ENCODE measurements at places on chromosomes 7 and 10.

DNA sequence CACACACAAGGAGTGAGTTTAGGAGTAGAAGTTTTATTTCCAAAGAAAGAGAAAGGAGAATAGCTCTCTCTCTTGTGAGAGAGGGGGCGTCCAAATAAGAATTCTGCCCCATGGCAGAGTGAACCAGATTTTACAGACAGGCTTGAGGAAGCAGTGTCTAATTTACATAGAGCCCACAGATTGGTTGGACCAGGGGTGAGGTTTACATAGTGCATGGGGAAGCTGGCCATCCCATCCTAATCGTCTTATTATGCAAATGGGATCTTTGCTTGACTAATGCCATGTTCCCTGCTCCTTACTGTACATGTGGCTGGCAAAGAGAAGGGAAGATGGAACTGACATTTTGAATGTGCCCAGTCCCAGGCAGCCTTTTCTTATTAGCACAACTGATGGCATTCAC is 60.0 kb upstream of the ACSM6 start:
- DNase-seq, result peak; percentile 15

GRCh38 chr7:18157233-18157632 is 129.6 kb upstream of the PRPS1L1 start:
- DNase-seq, result no peak

DNA sequence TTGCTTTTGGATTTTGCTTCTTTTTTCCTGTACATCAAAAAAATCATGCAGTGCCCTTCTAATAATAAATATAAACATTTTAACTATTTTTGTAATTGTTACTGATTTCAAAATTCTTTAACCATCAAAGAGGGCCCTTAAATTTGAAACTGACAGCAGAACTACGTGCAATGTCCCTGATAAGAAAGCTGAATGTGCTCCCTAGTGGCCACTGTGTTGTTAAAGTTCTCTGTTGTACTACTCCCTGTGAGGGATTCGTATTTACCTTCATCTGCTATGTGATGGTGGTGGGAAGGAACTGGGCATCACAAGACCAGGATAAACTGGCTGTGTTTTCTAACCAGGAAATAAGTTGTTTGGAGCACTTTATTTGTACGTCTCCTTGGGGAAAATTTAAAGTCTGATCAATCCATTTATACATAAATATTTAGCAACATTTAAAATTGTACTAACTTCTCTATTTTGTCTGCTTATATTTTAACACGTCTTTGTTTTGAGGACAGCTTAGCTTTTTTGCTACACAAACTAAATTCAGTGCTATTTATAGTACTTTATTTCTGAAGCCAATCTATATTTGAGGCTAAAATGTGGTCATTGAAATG is 322.4 kb downstream of the HGF start:
- peak; percentile 72 for DNase-seq

DNA sequence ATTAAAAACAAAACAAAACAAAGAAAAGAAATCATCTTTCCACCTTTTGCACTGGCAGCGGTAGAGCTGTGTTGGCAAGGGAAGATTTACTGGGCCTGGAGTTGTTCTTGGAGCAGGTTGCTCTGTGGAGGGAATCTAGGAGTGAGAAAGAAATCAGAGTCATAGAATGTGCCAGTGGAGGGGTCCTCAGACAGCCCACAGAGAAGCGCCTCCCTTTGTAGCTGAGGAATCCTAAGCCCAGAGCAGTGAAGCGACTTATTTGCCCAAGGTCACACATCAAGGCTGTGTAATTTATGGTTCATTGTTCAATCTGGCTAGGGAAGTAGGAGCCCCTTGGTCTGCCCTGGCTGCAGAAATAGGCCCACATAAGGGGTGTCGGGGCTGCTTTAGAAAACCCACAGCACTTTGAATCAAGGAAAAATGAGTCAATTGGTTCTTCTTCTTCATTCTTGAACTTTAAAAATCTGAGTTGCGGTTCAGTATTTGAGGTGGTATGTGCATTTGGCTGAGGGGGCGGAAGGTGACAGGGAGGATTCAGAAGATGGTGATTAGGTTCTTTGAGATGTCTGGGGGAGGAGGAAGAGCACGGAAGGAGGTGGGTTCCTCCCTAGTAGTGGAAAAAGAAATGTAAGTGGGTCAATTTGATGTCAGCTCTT is 253.7 kb downstream of the PTEN start:
- no peak for DNase-seq

DNA sequence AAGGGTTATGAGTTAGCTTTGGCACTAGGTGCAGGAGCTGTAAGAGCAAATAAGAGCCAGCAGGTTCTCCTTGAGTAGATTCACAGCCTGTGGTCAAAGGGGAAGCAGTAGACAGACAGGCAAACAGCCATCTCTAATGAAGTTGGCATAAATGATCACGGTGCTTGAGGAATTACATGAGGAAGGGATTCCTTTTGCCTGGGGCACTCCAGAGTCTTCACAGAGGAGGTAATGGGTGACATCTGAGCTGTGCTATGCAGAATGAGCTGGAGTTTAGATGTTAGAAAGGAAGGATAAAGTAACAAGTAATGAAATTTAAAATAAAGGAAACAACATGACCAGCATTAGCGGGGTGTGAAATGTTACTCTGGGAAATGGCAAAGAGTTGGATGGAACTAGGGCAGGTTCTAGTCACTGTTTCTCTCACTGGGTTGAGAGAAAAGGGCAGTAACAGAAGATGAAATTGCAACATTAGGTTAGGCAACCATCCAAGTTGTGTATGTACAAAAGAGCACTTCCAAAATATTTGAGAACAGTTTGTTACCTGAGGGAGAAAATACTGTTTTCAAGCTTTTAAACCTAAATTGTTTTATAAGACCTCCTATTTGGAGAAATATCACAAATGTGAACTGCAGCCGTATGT is 613.8 kb downstream of the PHTF2 start:
- DNase-seq, result no peak

DNA sequence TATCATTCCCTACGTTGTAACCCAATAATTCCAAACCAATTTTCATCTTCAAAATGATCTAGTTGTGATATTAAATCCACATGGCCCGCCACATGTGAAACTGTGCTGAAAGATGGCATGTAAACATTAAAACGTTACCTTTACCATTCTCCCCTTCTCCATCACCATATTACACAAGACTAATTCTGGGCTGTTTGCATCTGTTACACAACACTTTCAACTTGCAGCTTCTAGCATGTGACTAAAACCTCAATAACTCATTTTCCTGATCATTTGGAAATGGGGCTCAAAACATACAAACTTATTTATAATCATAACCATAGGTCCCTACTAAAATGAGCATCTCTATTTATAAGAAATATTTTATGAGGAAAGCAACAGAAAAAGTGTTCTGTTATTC is 4.7 kb downstream of the MTERF1 start:
- DNase-seq, result peak; percentile 20

DNA sequence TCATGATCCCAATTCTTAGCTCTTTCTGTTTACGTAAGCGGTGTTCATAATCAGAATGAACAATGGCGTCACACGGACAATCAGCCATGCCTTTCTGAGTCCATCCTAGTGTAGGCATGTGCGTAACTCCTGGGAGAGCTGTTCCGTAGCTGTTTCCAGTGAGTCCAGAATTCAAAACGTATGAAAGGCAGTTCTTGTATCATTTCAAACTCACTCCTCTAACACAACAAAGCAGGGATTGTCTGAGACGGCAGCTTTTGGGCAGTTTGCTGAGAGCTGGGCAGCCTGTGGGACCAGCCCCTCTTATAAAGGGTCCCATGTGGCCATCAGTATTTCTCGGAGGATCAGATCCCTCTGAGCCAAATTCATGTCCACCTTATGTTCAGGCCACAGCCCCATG is 43.4 kb downstream of the PSPH start:
- DNase-seq, result no peak

GRCh38 chr10:87092376-87092860 is 2.2 kb downstream of the GLUD1 start:
- DNase-seq, result peak; percentile 28

DNA sequence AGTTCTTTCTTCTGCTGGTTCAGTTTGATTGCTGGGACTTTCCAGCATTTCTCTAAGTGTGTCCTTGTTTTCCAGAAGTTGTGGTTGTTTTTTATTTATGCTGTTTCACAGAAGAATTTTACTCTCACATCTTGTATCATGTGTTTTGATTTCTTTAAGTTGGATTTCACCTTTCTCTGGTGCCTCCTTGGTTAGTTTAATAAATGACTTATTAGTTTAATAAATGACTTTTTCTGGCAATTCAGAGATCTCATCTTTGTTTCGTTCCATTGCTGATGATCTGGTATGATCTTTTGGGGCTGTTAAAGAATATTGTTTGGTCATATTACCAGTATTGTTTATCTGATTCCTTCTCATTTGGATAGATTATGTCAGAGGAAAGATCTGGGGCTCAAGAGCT is 59.8 kb upstream of the CYP2C9 start:
- DNase-seq, result no peak

GRCh38 chr10:79310200-79310865 is 36.9 kb upstream of the PPIF start:
- DNase-seq, result no peak

GRCh38 chr10:73644767-73645166 is 3.5 kb upstream of the MYOZ1 start:
- DNase-seq, result no peak

Measured in MCF 10A (cell line).